ENCODE measurements at places on chromosomes 1 and 21.

DNA sequence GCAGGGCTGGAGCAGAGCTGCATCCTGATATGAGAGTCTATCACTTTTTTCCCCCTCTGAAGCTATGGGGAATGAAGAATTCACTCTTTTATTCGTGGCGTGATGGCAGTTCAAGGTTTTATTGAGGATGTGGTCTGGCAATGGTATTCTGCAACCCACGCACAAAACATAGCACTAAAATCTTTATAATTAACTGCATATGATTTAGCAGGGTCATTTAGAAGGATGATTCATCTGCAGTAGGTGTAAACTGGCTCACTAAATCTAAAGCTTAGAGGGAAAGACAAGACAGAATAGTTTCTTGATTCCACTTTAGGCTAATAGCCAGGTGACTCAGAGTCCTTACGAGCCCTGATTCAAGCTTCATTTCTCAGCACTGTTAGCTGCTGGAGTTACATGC lies 25.0 kb upstream of the CHRM3 start:
- no peak for DNase-seq

DNA sequence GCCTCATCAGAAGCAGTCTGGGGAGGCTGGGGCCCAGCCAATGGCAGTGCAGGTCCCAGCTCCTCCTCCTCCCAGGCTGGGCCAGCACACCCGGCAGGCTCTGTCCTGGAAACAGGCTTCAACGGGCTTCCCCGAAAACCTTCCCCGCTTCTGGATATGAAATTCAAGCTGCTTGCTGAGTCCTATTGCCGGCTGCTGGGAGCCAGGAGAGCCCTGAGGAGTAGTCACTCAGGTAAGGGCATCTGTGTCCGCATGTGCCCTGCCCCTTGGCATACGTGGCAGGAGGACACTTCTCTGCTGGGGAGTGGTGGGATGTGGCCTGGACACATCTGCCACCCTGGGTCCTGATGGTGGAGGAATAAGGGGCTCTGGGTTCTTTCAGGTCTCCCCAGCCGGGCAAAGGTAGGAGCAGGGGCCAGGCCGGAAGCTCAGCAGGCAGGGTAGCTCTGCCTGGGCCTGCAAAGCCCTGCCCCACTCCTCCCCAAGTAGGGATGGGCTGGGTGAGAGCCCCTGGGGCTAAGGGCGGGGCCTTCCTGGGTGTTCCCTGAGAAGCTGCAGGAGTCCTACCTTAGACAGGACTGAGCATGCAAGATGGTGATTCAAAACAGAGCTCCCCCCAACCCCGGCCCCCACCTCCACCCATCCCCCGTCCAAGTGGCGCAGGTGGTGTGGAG lies at the start of gene GJB5:
TSS of gene GJB5 (plus strand) at position 84 of the 674 bp plus-strand sequence. CDS start 2,284 bp downstream, outside the sequence.
- DNase-seq, result no peak

GRCh38 chr1:201982082-201982622 lies 296 bp upstream of the RNPEP start:
- DNase-seq, result peak; percentile 70

GRCh38 chr21:35256468-35256988 lies 207.4 kb upstream of the RUNX1 start:
- no peak for DNase-seq

Measured in stimulated activated CD4-positive, alpha-beta T cell treated with anti-CD3 and anti-CD28 coated beads, Interleukin-4, amount 100 ng/mL, for 1 hour (primary cell).